Psoas muscle (tissue), 8 donors: ENCODE measurements at places on chromosomes 7 and 10.

- DNase-seq: no peak
Measured at GRCh38 chr10:66925896-66926715, at the start of gene LRRTM3. LRRTM3 (plus strand) TSS chr10:66926036.

DNA sequence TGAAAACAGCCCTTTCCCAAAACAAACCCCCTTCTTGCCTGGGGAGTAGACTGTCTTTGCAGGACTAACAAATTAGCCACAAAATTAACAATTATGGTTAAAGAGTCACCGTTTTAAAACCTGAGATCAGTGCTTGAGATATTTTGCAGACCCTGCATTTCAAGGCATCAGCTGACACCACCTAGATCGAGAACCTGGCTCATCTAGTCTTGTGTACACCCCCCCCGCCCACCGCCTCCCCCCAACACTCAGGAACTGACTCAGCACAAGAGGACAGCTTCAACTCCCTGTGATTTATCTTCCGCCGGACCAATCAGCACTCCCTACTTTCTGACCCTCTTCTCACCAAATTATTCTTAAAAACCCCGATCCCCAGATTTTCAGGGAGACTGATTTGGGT, 737.1 kb downstream of the PHTF2 start:
- no peak for DNase-seq

GRCh38 chr10:25076506-25077177, 60.2 kb downstream of the THNSL1 start:
- no peak for DNase-seq

GRCh38 chr10:79339266-79339665, 8.0 kb upstream of the PPIF start:
- DNase-seq: no peak
